DMS79 (cell line): ENCODE measurements at places on chromosomes 5 and 9.
A peak's percentile ranks its signal among the peaks of the same experiment; 100 is the strongest.

- peak; percentile 9 for DNase-seq
Measured at GRCh38 chr9:132878695-132879456, at the start of gene SPACA9. Gene SPACA9 (plus strand): TSS chr9:132878898. CDS start chr9:132883948, 5,050 bp downstream.

DNA sequence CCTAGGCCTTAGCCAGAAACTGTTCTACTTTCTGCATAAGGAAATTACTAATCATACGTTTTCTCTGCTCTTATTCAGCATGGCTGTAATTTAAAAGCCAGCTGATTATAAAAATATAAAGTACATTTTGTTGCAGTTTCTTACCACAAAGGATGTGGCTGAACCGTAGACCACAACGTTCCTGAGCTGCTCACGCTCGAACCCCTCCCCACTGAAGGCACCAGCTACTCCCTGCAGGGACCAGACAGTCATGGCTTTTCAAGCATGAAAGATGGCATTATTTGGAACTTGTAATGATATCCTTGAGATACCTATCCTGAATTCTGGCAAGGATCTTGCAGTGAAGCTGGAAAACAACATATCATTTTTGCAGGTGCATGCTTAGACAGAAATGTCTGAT lies 91.8 kb upstream of the DMRT1 start:
- DNase-seq, result no peak

- DNase-seq, result no peak
Measured at GRCh38 chr5:60687927-60688720, 11.8 kb downstream of the DEPDC1B start.

DNA sequence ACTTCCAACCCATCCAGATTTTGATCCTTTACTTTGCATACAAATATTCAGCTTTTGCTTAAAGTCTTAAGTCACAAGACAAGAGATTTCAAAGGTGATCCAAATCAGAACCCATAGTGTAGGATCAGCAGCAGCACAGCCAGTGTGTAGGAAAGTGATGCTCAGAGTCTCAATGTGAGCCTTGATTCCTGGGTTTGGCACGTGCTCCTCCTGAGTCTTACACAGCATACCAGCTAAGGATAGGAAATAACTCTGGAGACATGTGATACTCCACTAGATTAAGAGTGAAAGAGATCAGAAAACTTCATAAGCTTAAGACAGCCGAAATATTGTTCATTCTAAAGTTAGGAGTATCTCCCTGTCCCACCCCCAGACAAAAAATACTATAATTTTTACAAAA lies 344.9 kb downstream of the SEMA5A start:
- DNase-seq, result no peak

DNA sequence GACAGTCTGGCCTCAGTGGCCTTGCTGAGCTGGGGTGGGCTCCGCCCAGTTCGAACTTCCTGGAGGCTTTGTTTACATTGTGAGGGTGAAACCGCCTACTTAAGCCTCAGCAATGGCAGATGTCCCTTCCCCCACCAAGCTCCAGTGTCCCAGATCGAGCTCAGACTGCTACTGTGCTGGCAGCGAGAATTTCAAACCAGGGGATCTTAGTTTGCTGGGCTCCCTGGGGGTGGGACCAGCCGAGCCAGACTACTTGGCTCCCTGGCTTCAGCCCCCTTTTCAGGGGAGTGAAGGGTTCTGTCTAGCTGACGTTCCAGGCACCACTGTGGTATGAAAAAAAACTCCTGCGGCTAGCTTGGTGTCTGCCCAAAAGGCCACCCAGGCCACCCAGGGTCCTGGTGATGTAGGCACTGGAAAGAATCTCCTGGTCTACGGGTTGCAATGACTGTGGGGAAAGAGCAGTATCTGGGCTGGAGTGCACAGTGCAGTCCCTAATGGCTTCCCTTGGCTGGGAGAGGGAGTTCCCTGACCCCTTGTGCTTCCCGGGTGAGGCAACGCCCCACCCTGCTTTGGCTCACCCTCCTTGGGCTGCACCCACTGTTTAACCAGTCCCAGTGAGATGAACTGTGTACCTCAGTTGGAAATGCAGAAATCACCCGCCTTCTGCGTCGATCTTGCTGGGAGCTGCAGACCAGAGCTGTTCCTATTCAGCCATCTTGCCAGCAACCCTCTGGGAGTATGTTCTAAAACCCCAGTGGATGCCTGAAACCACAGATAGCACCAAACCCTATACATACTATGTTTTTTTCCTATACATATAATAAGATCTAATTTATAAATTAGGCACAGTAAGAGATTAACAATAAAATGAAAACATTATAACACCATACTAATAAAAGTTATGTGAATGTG lies 95.5 kb downstream of the TMEM161B start:
- no peak for DNase-seq

DNA sequence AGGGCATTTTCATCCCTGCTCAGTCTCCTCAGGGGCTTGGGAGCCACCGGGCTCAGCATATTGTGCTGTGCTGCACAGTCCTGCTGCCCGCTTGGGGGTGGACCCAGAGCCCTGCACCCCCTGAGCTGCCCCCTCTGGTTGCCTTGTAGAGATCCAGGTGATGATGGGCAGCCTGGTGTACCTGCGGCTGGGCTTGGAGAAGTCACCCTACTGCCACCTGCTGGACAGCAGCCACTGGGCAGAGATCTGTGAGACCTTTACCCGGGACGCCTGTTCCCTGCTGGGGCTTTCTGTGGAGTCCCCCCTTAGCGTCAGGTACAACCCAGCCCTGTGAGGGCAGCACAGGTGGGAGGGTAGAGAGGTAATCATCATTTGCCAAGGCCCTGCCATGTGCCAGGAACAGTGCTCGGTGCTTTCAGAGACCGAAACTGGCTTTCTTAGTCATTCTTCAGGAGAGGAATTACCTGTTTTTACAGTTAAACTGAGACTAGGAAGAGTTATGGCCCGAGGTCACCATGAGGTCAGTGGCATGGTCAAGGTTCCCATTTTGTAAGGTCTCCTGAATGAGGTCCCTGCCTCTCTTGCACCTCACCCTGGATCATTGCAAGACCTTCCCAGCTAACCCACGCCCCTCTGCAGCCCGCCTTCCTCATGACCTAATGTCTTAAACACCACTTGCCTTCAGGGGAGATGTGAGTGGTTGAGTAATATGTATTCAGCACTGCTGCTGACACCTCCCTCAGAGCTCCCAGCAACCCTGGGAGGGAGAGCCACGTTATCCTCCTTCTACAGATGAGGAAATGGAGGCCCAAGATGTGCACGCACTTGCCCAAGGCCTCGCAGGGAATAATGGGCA lies 7.5 kb downstream of the NHP2 start:
- no peak for DNase-seq

- no peak for DNase-seq
Measured at GRCh38 chr9:21502586-21502985, 20.5 kb upstream of the IFNE start.

GRCh38 chr9:86337469-86338108 lies 16.6 kb downstream of the TUT7 start:
- no peak for DNase-seq

DNA sequence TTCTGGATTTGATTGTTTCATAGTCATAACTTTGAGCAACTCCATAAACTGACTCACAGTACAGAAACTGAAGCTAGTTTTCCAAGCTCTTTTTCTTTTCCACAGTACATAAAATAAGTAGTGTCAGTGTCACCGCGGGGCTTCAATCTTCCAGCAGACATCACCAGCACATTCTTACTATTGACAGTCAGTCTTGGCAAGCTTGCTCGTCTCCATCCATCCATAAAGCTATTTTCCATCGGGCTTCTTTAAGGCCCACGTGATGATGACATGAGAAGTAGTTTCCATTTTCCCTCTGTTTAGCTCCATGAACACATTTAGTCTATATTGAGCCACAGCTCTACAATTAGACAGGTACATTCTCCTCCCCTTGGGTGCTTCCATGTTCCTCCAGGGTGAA lies 443.4 kb downstream of the KDM4C start:
- DNase-seq, result no peak

DNA sequence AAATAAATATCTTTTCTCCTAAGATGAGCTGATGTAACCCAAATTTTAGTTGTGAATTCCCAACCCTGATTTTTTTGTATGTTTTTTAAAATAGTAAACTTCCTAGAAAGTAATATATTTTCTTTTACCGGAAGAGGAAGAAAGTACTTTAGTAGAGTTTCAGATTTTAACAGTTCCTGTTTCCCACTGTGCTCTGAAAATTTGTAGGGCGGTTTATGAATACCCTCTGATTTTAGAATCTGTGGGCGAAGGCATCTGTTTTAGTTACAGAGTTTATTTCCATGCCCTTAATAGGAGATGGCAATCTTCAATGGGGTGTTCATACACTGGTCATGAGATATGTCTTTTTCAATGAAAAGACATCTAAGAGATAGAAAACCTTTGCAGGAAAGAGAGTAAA lies 3.7 kb upstream of the HOMER1 start:
- no peak for DNase-seq

DNA sequence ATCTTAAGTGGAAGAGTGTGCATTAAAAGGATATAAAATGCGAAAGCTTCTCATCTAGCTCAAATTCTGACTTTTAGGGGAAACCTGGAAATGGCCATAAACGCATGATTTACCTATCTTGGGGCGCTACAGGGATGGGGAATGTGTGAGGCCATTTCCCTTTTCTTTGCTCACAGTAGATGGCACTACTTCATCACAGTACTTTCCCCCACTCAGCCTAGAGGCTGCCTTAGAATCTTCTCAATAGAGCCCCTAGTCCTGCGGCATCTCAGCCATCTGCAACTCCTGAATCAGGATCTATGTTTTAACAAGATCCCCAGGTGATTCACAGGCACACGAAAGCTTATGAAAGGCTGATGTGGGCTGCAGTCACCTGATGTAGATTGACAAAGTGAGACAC lies 110.8 kb downstream of the LHFPL2 start:
- DNase-seq, result no peak

DNA sequence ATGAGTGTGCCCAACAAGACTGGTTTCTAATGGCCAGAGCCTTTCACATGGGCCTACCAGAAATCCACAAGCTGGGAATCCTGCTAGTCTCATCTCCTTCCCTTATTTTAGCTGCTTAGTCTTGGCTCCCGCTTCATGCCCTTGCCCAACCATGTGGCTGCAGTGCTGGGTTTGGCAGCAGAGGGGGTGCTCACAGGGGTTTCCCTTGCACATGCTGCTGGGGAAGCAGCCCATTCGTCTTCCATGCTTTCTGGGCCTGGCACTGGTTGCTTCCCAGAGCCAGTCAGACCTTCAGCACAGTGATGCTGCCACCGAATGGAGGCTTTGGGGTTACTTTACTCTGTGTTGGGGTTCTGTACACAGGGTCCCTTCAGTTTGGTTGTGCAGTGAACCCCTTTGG lies 26.3 kb downstream of the SLC46A2 start:
- no peak for DNase-seq

- DNase-seq, result no peak
Measured at GRCh38 chr5:89396278-89396954, 513.4 kb upstream of the MEF2C start.

GRCh38 chr9:109986521-109986991 lies 206.6 kb downstream of the PALM2AKAP2 start:
- DNase-seq, result no peak

DNA sequence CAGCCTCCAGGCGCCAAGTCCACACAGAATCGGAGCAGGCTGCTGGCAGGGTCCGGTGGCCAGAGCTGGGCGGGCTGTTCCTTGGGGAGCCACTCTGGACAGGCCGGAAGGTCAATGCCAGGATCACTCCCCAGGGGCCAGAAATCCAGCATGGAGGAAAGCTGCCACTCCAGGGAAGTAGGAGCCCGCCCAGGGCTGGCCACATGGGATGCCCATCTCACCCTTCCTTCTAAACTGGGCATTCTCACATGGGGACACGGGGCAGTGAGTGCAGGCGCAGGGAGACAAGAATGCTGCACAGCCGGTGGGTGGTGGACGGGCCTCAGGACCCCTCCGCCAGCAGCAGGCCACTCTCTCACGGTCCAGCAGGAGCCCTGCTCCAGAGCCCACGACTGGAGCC lies 58.2 kb downstream of the ADAMTS2 start:
- no peak for DNase-seq

- no peak for DNase-seq
Measured at GRCh38 chr9:137913132-137913531, 35.5 kb downstream of the CACNA1B start.

GRCh38 chr9:131470581-131470991 lies 32.1 kb upstream of the POMT1 start:
- DNase-seq, result no peak

DNA sequence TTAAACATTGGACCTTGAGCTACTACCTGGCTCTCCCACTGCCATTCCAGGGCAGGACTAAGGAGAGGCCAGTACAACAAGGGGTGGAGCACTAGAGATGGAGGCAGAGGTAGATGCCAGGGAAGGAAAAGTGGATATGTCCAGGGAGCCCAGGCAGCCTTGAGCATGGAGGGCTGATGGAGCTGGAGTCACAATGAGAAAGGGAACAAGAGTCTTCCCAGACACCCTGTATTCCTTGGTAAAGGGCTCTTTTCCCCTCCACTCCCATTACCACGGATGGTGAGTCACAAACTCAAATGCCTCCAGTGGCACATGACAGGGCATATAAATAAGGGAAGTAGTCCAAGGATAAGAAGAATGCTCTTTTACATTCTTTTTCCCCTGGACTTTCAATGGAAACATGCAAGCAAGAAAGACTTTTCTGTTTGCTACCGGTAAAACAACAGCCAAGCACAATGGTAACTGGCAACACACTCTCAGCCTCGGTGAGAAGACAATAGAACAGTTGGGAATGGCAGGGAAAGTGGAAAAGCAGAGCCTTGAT lies 16.7 kb downstream of the ERAP1 start:
- DNase-seq, result no peak

GRCh38 chr5:95417971-95418370 lies 26.8 kb downstream of the FAM81B start:
- DNase-seq, result no peak

- no peak for DNase-seq
Measured at GRCh38 chr9:135186248-135187164, 99.0 kb downstream of the OLFM1 start.

DNA sequence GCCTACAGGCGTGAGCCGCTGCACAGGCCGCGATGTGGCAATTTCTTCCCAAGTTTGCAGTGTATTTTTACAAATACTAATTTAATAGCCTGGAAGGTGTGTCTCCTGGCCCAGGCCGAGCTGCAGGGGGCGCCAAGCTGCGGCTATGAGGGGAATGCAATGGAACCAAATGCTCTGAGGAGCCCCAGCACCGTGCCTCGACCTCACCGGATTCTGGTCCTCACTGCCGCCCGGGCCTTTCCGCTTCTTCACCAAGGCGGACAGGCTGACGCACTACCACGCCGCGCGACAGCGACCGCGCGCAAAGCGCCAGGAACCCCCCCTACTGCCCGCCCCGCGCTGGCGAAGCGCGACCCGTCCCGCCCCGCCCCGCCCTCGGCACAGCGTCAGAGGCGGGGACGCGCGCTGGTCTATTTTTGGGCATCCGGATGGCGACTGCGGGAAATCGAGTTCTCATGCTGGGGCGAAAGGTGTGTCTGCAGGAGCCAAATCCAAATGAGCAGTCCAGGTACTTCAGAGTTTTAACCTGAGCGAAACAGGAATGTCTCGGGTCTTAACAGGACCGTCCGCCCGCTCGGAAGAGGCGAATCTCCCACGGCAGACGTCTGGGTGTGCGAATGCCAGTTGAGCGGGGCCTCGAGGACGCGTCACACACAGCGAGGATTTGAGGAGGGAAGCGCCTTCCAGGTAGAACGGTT lies 31.7 kb upstream of the PRXL2C start:
- no peak for DNase-seq

DNA sequence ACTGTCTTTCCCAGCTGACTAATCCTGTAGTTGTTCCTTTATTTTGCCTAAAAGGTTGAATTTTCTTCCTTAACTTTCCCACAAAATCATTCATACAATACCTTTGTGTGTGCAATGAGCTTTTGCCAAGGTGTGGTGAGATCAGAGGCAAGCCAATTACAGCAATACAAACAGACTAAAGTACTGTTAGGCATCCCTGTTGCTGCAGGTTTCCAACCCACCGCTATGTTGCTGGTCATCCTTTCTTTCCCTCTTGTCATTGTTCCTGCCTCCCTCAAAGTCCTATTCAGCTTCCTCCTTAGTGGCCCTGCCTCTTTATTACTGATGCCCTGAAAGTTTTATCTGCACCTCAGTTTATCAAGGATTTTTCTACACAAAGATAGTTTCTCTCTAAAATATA lies 22.1 kb downstream of the ITGA2 start:
- DNase-seq, result no peak
